Hematopoietic multipotent progenitor cell (in vitro differentiated cells): ENCODE measurements at places on chromosomes 4 and X. TPM values are rescaled to one million over a fixed set of nuclear protein-coding genes. Genes with fewer than 3 reads are reported as not detected.

- no peak for DNase-seq
These were observed 13.0 kb downstream of the RGS12 start for GRCh38 chr4:3305610-3306371.

DNA sequence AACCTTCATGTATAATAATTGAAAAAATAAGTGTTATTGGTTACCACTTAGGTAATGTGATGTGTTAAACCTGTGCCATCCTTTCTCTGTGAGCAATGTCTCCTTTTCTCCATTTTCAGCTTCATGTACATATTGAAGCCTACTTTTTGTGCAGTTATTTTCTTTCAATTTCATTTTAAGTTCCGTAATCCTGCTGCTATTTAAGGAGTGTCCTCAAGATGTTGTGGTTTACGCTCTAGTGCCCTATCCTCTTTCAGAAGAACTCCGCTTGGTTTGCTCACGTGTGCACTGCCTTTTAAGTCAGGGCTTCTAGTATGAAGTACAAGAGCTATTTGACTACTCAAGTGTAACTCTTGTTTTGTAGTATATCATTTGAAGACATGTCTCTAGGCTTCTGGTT lies 2253.2 kb upstream of the TENM3 start:
- DNase-seq = peak; percentile 6

GRCh38 chr4:129064717-129065116 lies 28.6 kb downstream of the SCLT1 start:
- DNase-seq = no peak

DNA sequence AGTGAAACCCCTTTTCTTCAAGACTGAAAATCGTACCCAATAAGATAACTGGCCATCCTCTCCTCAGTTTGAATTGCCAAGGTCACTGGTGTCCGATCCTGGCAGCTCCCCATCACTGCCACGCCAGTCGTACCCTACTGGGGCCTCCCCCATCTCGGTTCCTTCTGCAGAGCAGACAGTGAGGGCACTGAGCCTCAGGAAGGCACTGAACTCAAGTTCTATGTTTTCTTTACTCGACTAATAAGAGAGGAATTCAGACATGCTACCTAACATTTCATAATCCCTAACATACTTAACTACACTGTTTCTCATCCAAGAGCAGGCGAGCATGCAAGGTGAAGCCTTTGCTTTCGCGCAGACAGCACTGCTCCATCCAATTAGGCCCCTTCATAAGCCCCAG lies 23.4 kb downstream of the ZFYVE28 start:
- DNase-seq = no peak

- DNase-seq = no peak
These were observed 644.7 kb upstream of the PCDH10 start for GRCh38 chr4:132504438-132504837.

- no peak for DNase-seq
These were observed 50.1 kb downstream of the MFAP3L start for GRCh38 chr4:169975838-169976796.

- DNase-seq = no peak
These were observed 141.1 kb upstream of the NDST3 start for GRCh38 chr4:117893207-117893606.

GRCh38 chr4:83618431-83618830 lies 82.5 kb downstream of the GPAT3 start:
- DNase-seq = no peak

The NMU gene
- 1.1 TPM for total RNA-seq

The TLR10 gene
- 0.27 TPM for total RNA-seq

The SORBS2 gene
- under 0.01 TPM for total RNA-seq

The USP51 gene
- total RNA-seq = 9.7 TPM

The PRSS12 gene
- total RNA-seq = not detected

The PRMT9 gene
- 11.3 TPM for total RNA-seq

The PALLD gene
- 5.9 TPM for total RNA-seq
